ENCODE measurements at places on chromosomes 1 and 21. TPM values are rescaled to one million over a fixed set of nuclear protein-coding genes. Genes with fewer than 3 reads are reported as not detected.

Gene FMOD
- total RNA-seq, result 0.26 TPM

- no peak for ATAC-seq
Measured at GRCh38 chr1:234977875-234978396, 150.7 kb downstream of the TOMM20 start.

DNA sequence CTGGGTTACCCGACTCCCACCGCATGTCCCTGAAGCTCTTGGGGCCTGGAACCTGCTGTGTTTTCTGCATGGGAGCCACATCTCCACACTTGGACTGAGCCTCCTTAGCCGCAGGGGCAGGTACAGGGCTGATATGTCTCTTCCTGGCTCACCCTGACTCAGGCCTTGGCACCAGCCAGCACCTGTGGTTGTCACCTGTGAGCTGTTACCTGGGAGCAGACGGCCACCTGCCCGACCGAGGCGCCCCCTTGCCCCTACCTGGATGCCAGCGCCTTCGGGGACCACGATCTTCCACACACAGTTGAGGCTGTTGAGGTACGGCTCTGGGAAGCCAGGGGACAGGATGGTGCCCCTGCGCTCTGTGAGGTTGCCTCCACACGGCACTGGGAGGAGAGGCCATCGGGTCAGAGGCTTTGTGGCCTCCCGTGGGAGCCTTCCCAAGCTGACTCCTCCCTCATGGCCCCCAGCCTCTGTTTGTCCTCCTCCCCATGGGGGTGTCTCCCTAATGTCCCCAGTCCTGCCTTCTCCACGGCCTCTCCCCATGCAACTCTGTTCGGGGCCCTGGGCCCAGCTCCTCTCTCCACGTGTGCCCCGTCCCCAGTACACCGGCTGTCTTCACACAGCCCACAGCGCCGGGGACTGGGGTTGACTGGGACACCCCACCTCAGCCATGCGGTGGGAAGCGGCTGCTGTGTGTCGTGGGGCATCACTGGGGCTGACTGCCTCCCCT, 152.0 kb downstream of the ZSCAN20 start:
- ATAC-seq, result no peak

DNA sequence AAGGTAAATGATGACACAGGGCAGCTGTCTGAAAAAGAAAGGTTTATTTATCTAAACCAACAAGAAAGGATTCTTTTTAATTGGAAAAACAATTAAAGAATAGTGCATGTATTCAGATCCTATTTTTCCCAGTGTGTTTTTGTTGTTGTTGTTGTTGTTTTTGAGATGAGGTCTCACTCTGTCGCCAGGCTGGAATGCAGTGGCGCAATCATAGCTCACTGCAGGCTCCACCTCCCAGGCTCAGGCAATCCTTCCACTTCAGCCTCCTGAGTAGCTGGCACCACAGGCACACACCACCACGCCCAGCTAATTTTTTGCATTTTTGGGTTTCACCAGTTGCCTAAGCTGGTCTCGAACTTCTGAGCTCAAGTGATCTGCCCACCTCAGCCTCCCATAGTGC, 22.1 kb downstream of the NEK2 start:
- no peak for ATAC-seq

DNA sequence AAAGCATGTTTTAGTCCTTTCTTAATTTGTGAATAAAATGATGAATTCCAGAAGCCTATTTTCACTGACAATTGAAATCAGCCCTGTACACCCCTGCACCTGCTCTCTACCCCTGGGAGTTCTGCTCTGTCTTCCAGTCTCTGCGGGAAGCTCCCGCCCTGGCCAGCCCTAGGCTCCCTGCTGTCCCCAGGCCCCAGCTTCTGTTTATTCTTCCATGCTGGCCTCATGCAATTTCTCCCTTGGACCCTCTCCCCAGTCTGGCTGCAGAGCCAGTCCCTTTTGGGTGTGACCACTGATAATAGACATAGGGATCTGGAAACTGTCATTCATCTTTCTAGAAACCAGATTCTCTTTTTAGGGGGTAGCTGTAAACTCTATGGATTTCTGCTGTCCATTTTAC, 258.6 kb downstream of the GRIK3 start:
- ATAC-seq, result no peak

DNA sequence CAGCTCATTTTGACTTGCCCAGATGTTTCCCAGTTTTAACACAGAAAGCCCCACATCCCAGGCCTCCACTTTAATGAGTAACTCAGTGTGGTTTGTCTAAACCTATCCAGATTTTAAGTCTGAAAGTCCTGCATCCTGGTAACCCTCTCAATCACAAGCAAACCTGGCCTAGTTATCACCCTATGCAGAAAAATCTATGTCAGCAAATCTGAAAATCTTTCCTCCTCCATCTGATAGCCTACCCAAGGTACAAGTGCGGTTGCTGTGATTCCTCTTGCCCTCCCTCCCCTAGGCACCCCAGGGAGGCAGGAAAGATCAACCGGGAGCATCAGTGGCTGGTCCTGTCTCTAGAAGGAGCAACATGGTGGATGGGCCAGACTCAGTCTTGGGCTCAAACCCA, 163.7 kb downstream of the IGSF21 start:
- no peak for ATAC-seq
